Calu3 (cell line): ENCODE measurements at places on chromosomes 1 and 21. TPM values are rescaled to one million over a fixed set of nuclear protein-coding genes. Genes with fewer than 3 reads are reported as not detected.

The G0S2 gene
- 2.4 and 4.0 TPM in 2 replicates for total RNA-seq

The MTARC2 gene
- total RNA-seq = 9.1 and 16.4 TPM in 2 replicates

The NUDT4B gene
- 0.78 and 1.7 TPM in 2 replicates for total RNA-seq

The ADAMTS5 gene
- not detected in 2 replicates for total RNA-seq

The ANGPTL1 gene
- 0.35 and 0.59 TPM in 2 replicates for total RNA-seq

The TRIM63 gene
- not detected in 2 replicates for total RNA-seq

The HES4 gene
- 35.5 and 51.3 TPM in 2 replicates for total RNA-seq

The CYYR1 gene
- not detected in 2 replicates for total RNA-seq

The GNAT2 gene
- total RNA-seq = not detected in 2 replicates

The AADACL4 gene
- not detected in 2 replicates for total RNA-seq

The ZYG11A gene
- total RNA-seq = not detected in 2 replicates
